ENCODE measurements at places on chromosomes 7 and 10.
A peak's percentile ranks its signal among the peaks of the same experiment; 100 is the strongest.

DNA sequence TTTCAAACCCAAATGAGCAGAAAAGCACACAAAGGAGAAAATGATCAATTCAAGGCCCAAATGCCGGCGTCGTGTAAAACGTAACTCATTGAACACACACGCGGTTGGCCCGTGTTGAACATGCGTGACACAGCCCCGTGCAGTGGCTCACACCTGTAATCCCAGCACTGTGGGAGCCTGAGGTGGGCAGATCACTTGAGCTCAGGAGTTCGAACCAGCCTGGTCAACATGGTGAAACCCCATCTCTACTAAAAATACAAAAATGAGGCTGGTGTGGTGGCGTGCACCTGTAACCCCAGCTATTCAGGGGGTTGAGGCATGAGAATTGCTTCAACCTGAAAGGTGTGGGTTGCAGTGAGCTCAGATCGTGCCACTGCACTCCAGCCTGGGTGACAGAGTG lies 156.7 kb upstream of the KLF6 start:
- no peak for DNase-seq

- peak; percentile 87 for DNase-seq
Observed at GRCh38 chr7:131107337-131108211, 220.1 kb upstream of the MKLN1 start.

DNA sequence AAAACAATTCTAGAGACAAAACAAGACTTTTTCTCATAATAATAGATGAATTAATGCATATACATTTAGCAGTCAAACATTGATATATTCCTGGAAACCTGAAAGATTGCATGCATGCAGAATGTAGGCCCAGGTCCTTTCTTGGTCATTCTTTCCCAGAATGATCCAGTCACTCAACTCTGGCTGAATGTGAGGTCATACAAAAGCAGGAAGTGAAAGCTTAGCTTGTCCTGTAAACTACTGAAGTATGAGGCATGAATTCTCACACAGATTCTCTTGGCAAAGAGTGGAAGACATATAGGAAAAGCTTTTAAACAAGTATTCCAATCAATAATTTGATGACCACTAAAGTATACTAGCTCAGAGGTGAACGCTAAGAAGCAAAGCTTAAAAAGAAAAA lies 253.9 kb downstream of the PPP1R3A start:
- peak; percentile 6 for DNase-seq

GRCh38 chr7:140454657-140455015 lies 24.7 kb downstream of the MKRN1 start:
- DNase-seq, result no peak

DNA sequence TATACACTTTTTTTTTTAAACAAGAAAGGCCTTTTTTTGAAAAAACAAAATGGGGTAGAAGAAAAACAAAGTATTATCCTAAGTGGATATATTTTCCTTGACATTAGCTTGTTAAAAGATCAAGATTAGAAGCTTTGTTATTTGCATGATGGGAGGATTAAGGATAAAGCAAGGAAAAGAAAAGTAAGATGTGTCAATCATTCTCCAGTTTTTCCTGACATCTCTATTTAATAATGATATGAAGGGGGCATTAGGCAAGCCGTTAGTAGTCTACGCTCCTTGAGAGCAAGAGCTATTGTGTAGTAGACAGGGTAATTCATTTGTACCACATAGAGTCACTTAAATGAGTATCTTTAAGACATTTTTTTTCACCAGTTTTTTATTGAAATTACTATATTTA lies 137.6 kb downstream of the RNF133 start:
- DNase-seq, result no peak

DNA sequence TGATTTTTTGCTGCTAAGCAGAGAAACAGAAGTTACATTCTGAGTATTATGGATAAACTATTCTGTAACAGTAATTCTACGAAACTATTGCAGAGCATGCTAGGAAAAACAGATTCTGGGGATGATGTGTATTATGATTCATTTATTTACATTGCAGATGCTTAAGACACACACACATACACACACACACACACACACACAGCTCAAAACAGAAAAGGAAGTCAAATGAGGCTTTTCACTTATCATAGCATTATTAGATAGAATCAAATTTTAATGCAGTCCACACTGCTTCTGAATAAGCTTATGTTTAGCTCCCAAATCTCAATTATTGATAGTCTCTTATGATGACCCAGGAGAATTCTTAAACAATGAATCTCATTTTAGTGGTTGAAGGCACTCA lies 307.2 kb downstream of the HGF start:
- peak; percentile 74 for DNase-seq

GRCh38 chr10:130432271-130432670 lies 296.1 kb downstream of the GLRX3 start:
- no peak for DNase-seq

- DNase-seq, result peak; percentile 97
Observed at GRCh38 chr7:46229409-46229808, 308.3 kb upstream of the IGFBP3 start.

Data from amniotic epithelial cell (primary cell).